ENCODE measurements at places on chromosomes 11 and 22.

GRCh38 chr11:131889760-131890581 is 519.6 kb downstream of the NTM start:
- DNase-seq = no peak

- no peak for DNase-seq
Measured at GRCh38 chr11:130599073-130599654, 150.7 kb downstream of the ADAMTS15 start.

DNA sequence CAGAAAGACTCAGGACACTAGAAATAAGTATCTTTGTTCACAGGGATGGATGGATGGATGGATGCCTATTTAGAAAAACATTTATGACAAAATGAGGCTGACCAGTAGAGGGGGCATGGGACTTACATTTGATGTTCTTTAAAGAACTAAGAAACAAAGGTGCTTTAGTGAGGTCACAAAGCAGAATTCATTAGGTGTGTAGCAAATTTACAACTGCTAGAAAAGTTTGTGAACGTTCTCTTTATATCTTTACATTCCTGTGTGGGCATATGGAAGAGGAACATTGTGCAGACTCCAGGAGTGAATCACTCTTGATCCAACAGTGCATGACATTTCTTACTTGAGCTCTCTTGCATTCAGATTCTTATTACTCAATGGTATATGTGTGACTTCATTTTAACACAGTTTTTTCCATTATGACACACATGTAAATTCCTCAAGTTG is 15.8 kb upstream of the SIK2 start:
- peak; percentile 55 for DNase-seq

- DNase-seq = no peak
Measured at GRCh38 chr22:25395915-25396314, 168.6 kb upstream of the GRK3 start.

DNA sequence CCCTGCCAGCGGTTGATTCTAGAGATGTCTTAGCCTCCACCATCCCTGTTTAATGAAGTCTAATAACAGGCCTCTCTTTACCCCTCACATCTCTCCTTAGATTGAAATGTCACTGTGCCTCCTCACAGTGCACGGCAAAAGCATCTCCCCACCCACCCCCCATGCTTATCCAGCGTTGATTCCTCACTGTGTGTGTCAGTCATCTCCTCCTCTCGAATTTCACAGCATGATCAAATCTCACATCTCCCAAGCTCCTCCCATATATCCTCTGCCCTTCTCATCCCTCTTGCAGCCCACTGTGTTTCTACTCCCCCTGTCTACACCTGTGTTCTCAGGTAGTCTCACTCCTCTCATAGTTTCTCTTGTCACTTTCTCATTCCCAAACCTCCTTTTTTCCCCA is 84.6 kb downstream of the DBX1 start:
- no peak for DNase-seq

GRCh38 chr11:75079546-75079945 is 17.1 kb downstream of the OR2AT4 start:
- DNase-seq = no peak

- DNase-seq = no peak
Measured at GRCh38 chr11:36131721-36132397, 157.4 kb downstream of the COMMD9 start.

- no peak for DNase-seq
Measured at GRCh38 chr11:58625826-58626460, 3.5 kb downstream of the CNTF start.

- no peak for DNase-seq
Measured at GRCh38 chr11:103618528-103618927, 417.9 kb upstream of the DDI1 start.

GRCh38 chr11:116715383-116715782 is 57.4 kb downstream of the BUD13 start:
- DNase-seq = no peak

DNA sequence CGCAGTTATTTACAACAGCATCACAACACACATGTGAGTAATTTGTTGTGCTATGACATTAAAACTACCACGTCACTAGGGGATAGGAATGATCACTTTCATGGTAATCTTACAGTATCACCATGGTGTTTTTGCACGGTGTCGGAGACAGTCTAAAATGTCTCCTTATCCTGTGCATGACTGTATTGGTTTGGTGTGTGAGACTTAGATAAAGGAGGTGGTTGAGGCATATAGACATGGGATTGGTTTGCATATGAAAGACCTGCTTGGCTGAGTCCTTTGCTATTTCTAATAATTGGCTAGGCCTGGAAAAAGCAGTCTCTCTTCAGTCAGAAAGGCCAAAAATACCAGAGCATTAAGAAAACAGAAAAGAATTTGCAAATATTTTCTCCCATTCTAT is 30.2 kb downstream of the MSANTD4 start:
- no peak for DNase-seq

DNA sequence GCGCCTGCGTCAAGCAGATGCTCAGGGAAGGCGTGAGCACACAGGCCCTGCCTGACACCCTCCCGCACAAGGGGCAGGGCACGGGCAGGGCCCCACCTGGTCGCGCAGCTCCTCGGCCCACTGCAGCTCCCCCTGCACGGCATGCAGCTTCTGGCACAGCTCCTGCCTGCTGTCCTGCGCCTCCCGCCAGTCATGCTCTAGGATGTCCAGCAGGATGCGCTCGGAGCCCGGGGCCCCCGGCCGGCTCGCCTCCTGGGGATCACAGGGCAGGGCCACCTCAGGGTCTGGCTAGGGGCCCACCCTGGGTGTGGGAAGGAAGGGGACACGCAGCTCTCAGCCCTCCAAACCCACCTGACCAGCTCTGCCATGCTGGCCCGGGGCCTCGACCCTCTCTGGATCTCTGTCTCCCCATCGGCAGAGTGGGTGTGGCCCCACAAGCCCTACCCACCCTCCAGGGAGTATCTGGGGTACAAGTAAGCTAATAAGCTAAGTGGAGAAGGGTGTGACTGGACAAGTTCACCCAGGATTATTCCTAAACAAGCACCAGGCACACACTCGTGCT is 10.7 kb downstream of the CARD10 start:
- no peak for DNase-seq

- DNase-seq = no peak
Measured at GRCh38 chr11:35334385-35335090, 84.8 kb downstream of the SLC1A2 start.

- no peak for DNase-seq
Measured at GRCh38 chr11:110710628-110711381, 1.4 kb downstream of the ARHGAP20 start.

GRCh38 chr11:12222055-12222792 is 111.8 kb downstream of the MICAL2 start:
- DNase-seq = no peak

GRCh38 chr11:27370374-27370773 is 7.4 kb upstream of the CCDC34 start:
- no peak for DNase-seq

DNA sequence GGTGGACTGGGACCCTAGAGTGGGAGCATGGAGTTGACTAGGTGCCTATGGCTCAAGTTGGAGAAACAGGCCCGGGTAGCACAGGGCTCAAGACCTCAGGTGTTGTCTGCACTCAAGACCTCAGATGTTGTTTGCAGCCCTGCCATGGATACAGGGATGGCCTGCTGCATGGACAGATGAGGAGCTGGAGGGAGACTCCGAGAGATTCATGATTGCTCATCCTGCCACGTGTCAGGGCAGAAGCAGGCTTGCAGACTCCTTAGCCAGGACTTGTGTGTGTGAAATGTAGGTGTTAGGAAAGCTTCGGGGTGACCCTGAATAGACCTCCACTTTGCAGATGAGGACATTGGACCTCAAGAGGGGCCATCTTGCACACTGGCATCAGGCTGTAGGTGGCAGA is 921 bp downstream of the CCDC116 start:
- DNase-seq = no peak

All from HCT116 (cell line).